BJ (cell line): ENCODE measurements at places on chromosomes 7 and 10.

- DNase-seq, result no peak
Observed at GRCh38 chr10:61837755-61838171, 63.7 kb upstream of the ARID5B start.

DNA sequence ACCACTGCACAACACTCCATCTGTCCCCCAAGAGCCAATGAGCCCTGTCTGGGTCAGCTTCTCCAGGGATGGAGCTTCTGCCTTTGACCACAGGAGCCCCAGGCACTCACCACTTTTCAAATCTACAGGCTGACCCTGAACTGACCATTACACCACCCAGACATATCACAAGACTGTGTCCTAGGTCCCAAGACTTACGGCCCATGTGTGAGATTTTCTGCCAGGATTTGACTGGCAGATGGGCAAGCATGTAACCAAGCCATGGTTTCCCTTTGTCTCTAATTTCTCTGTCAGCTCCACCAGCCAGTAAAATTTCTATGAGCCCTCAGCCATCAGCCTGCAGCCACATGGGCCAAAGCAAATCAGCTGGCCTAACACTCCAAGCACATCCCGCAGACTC, 92.5 kb downstream of the SH3PXD2A start:
- DNase-seq, result no peak

DNA sequence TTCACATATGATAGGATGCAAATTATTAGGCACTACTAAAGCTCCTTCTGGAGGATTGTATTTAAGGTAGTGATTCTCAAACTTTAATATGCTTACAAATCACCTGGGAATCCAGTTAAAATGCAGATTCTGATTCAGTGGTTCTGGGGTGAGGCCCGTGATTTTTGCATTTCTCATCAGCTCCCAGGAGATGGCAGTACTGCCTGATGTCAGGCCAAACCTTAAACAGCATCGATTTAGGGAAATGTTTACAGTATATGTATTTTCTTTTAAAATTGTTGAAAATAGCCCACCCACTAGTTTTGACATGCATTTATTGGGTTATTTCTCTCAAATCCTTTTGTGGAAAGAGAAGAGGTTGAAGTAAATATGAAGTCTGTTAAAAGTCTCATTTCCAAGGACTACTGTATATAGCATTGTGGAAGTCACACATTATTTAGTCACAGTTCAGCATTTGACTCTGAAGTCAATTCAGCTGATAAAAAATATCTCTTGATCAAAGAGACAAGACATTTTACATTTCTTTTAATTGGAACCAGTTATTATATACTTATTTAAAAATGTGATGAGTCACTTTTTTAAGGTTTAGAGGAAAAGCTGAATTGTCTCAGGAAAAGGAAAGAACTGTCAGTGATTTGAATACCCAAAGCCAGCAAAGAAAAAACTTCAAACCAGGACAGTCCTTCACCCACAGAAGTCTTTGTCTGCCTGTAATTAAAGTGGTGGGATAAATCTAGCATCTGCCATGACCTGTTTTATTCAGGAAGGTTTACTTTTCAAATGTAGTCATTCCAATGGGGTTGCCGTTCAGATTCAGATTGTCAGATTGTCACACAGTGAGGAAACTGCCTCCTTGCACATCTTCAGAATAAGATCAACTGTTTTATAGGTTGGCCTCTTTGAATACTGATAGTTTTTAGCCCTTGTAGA, 21.1 kb upstream of the HBP1 start:
- no peak for DNase-seq

GRCh38 chr7:16989811-16990413, 108.1 kb upstream of the AGR3 start:
- DNase-seq, result no peak

DNA sequence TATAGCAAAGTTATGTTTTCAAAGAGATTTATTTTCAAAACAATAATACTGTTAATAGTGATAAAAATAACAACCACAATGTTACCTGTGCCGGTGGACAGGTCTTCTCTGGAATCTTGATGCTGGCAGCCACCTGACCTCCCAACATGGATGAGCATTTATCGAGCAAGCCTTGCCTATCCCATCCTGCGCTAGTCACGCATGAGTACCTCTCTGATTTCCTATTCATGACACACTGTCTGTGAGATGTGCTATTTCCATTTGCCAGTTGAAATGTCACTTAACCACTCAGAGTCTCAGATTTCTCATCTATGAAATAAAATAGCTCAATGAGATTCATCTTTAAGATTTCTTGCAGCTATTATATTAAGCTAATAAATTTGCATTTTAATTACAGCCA, 341.2 kb upstream of the VWC2 start:
- DNase-seq, result no peak

DNA sequence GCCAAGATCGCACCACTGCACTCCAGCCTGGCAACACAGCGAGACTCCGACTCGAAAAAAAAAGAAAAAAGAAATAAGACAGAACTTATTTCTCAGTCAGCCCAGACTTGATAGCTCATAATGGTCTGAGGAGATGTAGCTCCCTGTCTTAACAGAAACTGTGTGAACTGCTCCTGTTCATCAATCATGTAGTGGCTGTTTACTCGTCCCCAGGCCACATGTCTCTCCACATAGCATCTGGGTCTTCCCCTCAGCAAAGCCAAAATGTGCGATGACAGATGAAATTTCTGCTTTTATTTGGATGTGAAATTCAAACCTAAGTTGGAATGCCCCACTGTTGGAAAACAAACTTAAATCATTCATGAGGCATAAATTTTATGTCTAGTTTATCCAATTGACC, 219.0 kb downstream of the CACNA2D1 start:
- no peak for DNase-seq

DNA sequence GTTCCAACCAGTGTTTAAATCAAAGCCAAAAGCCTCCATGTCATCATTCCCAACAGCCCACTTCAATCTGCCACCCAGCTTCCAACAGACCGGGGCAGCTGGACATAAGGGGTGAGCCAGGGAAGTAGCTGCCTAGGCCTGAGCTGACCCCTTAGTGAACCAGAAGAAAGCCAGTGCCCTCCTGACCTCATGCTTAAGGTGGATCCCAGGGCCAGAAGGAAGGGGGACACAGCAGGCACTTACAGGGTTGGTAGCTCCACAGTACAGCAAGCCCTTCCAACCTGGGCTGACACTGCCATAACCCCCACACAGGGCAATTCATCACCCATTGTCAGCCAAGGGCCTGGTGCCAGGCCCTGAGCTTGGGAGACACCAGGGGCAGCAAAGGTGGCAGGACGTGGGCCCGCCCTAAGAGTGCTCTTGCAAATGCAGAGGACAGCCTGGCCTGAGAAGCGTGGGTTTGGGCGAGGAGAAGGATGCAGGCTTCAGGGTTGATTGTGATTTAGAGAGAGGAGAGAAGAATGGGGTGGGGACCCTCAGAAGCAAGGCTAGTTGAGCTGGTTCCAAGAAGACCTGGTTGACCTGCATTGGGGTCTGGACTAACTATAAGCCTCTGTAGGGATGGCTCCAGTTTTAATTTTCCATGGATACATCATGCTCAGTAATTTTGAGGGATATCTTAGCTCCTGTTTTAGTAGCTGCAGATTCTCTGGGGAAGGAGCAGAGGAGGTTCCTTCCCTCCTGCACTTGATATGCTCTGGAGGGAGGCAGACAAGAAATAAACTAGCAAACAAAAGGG, 3.1 kb upstream of the CYP26A1 start:
- no peak for DNase-seq

DNA sequence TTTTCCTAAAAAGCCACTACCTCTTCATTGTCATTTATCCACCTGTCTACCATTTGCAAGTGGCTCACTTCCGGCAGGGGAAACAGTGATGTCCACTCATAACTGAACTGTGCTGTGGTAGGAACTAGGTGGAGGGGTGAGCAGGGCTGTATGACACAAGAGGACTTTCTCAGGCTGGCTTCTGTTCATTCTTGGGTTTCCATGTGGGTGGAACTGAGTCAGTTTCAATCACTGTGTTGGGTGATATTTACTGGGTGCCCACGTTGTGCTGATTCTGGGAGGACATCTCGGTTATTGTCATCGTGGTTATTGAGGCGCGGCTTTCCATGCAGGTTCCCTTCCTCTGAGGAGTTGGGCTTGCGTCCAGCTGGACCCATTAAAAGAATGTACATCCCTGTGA, 38.8 kb downstream of the RAMP3 start:
- DNase-seq, result no peak

- DNase-seq, result no peak
Observed at GRCh38 chr7:50412973-50413372, 37.2 kb downstream of the FIGNL1 start.

- no peak for DNase-seq
Observed at GRCh38 chr7:113775804-113776203, 143.0 kb downstream of the PPP1R3A start.

- no peak for DNase-seq
Observed at GRCh38 chr7:24756545-24757352, 515 bp downstream of the GSDME start.

DNA sequence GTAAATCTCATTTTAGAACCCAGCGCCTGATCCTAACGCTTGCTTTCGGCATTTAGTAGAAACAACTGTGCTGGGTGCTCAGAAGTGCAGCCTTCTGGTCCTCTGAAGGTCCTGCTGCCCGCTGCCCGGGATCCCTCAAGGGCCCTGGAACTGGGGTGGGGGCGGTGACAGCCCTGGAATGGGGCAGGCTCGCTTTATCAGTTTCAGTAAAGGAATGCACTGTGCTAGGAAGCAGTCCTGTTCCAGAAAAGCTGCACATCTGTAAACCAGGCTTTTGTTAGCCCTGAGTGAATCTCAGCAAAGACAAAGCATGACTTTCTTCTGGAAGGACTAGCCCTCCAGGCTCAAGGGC, 254.6 kb downstream of the TNS3 start:
- no peak for DNase-seq

- peak; percentile 38 for DNase-seq
Observed at GRCh38 chr7:80284855-80285254, 150.2 kb downstream of the GNAI1 start.

GRCh38 chr7:39589323-39590111, 23.3 kb downstream of the YAE1 start:
- DNase-seq, result peak; percentile 70

DNA sequence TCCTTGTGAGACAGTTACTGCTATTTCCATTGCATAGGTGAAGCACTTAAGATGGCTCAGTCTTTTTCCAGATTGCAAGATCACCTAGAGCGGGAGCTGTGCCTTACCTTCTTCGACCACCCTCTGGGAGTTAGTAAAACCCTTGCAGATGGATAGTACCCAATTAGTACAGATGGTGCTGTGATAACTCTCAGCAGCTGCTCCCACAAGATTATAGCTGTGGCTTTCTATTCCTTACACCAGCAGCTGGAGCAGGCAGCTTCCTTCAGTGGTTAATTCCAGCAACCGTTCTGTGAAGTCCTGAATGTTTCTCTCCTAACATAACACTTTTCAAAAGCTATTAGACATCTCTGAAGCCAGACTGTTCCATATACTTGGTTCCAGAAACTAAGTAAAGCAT, 796.8 kb downstream of the XPNPEP1 start:
- DNase-seq, result no peak

DNA sequence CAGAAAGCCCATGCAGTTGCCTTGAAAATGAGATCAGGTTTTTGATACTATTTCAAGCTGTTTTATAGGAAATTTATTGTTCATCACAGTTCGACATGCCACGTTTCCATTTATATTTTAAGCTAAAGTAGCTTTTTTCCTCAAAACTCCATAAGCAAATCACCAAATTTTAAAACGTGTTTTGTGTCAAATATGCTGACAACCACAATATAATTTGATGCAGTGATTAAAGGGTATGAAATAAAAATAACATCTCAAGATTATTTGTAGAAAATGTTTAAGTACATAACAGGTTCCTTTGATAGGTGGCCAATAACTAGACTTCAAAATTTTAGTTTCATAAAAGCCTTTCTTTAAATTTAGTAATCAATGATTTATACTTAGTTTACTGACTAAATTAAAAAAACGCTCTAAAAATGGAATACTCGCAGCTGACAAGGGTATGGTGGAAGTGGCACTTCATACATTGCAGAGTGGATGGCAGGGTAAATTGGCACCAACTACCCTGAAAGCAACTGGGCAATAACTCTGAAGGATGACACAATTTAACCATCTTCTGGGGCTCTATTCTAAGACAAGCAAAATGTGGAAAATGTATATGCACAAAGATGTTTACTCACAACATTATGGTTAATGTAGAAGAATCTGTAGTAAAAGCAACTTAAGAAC, 481.6 kb downstream of the TNS3 start:
- no peak for DNase-seq

- no peak for DNase-seq
Observed at GRCh38 chr7:139169816-139170215, 60.3 kb upstream of the ZC3HAV1 start.

GRCh38 chr10:488081-488932, 201.2 kb downstream of the DIP2C start:
- DNase-seq, result no peak

- no peak for DNase-seq
Observed at GRCh38 chr7:138886501-138886917, 88.5 kb upstream of the ATP6V0A4 start.

DNA sequence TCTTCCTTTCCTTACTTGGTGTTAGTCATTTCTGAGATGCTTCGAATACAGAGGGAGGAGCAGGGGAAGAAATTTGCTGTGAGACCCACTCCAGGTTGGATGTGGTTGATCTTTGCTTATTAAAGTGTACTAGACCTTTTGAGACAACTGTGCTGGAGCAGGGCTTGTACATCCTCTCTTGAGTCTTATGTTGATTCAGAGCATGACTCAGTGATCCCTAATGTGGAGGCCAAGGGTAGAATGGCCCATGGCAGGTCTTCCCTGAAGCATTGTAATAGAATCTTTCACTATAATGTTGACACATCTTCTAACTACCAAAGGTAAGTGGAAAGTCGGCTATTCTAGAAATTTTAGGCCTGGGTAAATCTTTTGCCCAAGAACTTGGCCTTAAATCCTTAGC, 17.0 kb upstream of the SFR1 start:
- DNase-seq, result no peak

GRCh38 chr7:116173051-116174028, 37.0 kb upstream of the TES start:
- no peak for DNase-seq

DNA sequence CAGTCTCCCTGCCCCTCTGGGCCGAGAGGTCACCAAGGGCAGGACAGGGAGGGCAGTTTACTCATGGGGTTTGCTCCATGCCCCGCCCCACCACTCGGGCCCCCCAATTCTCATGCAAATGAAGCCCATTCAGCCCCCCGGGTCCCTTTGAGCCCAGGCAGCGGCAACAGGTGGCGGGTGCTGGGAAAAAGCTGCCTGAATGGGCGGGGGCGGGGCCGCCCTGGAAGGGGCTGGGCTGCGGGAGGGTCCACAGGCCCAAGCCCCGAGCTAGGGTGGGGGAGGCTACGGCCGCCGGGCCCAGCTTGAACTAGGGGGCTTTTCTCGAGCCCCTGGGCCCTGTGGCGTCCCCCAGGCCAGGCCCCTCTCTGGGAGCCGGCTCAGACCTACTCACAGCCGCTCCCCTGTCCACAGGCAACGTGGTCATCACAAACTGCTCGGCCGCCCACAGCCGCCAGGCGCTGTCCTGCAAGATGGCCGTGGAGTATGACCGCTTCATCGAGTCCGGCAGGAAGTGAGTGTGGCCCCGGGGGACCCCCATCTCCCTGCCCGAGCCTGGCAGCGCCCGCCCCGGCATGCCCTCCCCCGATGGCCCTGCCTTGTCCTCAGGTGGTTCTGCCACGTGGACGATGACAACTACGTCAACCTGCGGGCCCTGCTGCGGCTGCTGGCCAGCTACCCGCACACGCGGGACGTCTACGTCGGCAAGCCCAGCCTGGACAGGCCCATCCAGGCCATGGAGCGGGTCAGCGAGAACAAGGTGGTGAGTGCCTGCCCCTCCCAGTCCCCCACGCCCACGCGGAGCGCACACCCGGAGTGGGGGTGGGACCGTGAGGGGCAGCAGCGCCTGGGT, 5.5 kb downstream of the LFNG start:
- no peak for DNase-seq
